ENCODE measurements at places on chromosomes 5 and 9.

DNA sequence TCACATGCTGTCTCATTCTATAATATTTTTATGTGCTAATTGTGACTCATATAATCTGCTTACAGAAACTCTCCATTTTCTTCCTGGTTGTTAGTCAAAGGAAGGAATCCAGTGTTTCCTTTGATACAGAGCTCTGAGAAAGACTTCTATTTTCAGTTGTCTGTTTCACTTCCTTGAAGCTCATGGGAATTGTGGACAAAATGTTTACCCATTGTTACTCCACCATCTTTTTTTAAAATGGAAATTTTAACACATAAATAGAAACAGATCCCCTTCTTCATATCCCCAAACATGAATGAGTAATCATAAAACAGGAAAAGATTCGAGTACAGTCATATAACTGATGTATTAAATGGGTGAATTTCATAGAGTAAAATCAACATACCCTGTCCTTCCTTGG lies 42.0 kb upstream of the KCNN2 start:
- DNase-seq, result no peak

- peak; percentile 68 for DNase-seq
Measured at GRCh38 chr9:89605465-89606048, 745 bp downstream of the GADD45G start.

GRCh38 chr5:10124287-10124686 lies 125.4 kb downstream of the ATPSCKMT start:
- no peak for DNase-seq

DNA sequence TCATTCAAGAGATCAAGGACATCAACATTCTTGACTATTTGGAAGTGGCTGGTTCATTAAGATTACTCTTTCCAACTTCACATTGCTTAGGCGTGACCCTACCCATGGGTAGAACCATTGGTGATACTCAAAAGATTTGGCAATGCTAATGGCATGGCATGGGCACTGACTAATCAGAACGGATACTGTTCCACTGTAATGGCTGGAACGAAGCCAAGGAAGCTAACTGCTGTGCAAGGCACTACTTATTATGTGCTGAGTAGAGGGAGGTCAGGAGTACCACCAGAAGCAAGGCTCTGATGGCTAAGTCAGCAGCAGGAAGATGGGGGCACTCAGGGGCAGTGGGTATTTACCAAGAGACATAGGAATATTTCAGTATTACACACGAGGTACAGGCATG lies 31.9 kb downstream of the GNA14 start:
- DNase-seq, result no peak

GRCh38 chr5:142095651-142096330 lies 12.8 kb upstream of the NDFIP1 start:
- peak; percentile 88 for DNase-seq

GRCh38 chr9:81530310-81530810 lies 159.0 kb downstream of the TLE1 start:
- no peak for DNase-seq

DNA sequence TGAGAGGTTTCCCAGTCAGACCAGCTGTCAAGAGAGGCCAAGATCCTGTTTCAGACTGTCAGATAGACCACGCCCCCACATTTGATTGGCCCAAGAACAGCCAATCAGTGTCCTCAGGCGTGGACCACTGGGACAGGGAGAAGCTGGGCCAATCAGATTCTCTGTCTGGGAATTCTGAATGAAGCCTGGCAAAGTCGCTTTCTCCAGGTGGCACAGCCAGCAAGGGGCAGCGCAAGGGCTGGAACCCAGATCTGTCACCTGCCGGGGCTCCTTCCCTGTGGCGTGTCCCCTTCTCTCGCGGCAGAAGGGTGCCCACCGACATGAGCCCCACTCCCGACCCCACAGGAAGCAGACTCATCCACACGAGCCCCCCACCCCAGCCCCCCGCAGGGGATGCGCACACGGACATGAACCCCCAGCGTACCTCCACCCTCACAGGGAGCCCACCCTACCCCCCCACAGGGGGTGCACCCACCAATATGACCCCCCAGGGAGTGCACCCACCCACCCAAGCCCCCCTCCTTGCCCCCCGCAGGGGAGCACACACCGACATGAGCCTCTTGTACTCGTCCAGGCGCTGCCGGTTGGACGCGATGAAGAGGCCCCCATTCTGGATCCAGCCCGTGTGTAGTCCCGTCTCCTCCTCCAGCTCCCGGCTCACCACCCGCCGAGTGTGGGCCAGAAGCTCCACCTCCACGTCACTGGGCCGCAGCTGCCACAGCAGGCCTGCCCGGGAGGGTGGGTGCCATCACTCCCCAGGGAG lies 6.1 kb downstream of the SARDH start:
- no peak for DNase-seq

- DNase-seq, result no peak
Measured at GRCh38 chr5:149399775-149400174, 20.7 kb upstream of the IL17B start.

GRCh38 chr9:2785060-2785950 lies 58.6 kb downstream of the PUM3 start:
- DNase-seq, result no peak

- DNase-seq, result no peak
Measured at GRCh38 chr9:112894699-112895098, 4.0 kb upstream of the SLC46A2 start.

DNA sequence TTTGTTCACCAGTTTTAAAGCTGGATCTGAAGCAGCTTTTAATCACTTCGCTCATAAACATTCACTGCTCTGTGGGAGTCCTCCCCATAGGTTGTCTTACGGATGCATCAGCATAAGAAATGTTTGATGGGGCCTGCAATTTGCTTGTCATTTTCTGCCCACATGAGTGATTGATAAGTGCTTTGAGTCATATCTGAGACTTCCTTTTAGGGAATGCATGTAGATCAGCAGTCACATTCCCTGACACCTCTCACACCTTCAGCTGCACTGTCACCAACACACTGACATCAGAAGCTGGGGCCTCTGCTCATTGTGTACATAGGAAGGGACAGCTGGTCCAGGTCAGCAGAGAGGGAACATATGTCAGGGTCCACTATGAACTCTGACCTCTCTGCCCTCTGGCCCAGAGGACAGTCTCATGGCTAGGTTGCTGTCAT lies 84.1 kb upstream of the SPATA31D4 start:
- no peak for DNase-seq

DNA sequence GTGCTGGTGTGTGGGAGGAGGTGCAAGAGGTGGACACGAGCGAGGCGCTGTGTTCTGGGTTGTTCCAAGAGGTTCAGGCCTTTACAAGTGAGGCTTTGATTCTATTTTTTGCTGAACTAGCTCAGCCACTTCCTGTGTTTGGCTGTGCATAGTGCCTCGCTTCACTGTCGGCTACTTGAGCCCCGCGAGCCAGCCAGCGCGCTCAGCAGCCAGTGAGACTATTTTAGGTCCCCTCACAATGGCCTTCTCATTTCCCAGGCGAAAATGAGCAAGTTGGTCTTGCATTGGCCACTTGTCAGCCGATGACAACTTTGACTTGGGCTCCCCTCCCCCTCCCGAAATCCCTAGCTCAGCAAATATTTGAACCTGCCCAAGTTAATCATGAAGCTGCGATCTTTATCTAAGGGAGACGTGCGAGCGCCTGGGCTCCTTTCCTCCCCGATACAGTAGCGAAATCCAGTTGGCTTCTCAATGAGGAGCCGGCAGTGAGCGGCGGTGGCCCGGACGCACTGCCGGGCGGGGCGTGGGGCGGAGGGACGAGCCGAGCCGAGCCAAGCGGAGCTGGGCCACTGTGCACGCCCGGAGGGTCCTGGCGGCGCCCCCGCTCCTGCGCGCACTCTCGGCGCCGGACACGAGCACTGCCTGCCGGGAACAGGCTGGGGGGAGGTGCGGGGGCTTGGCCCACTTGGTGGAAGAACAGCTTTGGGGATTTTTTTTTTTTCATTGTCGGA lies 72.6 kb downstream of the PIK3R1 start:
- DNase-seq, result peak; percentile 45

- DNase-seq, result no peak
Measured at GRCh38 chr5:153168241-153168640, 322.2 kb upstream of the GRIA1 start.

- no peak for DNase-seq
Measured at GRCh38 chr9:94740145-94740840, 13.8 kb downstream of the AOPEP start.

DNA sequence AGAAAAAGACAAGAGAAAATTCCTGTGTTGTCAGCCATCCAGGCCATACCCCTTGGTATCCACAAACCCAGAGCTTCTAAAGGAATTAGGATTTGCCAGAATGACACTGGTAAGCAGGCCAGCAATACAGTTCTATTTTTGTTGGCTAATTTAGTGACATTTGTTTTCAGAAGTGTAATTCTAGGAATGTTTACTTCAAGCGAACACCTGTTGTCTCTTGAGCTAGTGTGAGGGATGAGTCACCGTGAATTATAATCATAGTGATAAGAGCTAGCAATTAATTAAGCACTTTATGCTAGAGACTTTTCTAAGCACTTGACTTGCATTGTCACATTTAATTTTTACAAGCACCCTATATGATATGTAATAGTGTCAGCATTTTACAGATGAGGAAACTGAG lies 99.2 kb downstream of the PRKACG start:
- DNase-seq, result no peak

DNA sequence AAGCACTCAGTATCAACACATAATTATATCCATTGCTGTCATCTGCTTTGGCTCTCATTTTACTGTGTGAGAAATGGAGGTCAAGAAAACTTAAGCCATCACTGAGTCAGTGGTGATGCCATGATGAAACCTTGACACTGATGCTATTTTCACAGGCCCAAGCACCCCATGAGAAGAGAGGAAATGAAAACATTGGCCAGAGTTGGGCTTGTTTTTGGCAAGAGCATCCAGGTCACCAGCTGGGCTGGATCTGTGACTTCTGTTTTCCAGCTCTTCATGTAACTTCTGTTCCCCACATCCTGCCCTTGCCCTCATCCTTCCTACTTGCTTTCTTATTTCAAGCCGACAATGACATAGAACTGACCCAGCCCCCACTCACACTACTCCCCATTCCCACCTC lies 10.0 kb downstream of the LCP2 start:
- no peak for DNase-seq

- no peak for DNase-seq
Measured at GRCh38 chr9:14311956-14312685, 1.8 kb downstream of the NFIB start.

DNA sequence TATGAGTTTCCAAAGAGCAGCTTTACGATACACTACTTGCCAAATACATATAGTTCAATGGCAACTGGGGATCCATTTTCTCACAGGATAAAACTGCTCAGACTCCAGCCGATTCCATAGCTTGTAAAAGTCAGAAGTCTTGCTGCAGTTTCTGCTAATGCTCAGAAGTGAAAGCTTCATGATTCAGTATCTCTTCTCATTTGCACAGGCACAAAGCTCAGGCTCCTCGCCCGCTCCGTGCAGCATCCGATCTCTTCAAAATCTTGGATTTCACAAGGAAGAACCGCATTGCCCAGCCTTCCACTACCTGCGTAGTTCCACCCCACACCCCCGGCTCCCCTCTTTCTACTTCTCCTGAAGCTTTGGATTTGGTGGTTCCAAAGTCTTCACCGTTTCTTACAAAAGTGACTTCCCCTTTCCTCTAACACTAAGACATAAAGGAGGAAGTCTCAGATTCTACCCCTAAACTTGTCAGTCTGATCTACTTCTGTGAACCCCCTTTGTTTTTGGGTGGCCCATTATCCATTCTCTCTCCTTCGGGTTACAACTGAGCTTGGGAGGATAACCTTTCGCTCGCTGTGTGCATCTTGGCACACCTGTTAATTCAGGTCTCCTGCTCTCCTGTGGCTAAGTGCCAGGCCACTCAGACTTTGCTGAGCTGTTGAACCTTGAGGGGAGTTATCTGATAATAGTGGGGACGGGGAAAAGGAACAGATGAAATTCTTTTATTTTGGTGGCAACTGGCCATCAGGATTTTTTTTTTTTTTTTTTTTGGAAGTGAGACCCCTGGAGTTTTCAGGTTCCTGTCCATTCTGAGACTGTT lies 194.1 kb downstream of the GNA14 start:
- DNase-seq, result no peak

DNA sequence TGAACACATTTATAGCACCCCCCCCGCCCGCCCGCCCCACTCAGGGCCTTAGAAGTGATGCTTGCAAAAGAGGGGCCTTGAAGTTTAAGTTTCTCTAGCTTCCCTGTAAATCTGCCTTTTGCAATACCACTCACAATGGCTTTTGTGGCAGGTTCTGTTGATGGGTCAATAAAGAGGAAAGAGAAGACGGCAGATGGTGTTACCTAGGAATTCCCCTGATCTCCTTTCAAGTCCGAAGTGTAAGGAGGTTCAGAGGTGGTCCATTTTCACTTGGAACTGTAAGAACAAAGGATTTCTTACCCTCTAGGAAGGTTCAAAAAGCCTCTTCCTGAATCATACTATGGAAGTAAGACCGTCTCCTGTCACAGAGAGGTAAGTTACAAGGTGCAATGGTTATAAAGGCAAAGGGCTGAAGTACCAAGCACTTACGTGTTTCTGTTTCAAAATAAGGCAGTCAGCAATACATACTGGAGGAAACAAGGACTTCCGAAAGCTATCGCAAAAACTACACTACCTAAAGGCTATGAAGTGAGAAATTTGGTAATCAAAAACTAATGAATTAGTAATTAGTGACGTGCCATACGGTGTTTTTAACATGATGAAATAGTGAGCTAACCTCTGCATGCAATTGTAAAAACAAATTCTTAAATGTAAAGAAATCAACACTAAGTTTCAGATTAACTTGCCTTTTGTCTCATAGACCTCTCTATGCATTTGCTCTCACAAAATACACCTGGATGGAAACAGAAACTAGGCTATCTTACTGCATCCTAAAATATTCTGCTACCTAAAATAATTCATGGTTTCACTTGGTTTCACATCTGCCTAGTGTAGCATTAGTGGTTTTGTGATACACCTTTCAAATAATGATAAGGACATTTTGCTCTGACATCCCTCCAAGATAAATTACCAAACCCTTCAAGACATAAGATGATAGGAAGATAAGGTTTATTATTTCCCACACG lies 589.4 kb upstream of the FAM174A start:
- DNase-seq, result no peak

DNA sequence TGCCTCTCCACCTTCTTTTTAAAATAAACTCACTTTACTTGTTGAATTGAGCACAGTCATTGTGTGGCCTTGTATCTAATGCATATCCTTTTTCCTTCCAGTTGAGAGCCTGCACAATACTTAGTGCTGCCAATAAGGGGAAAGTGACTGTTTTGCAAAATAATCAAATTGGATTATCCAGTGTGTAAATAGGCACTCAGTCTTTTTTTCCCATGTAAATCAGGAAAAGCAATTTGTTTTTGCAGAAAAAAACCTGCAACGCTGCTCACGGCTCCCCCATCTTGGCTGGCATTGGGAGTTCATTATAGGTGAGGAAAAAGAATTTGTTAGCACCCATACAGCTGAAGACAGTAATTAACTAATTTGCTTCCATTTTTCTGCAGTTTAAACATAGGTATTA lies 299.9 kb downstream of the CSNK1G3 start:
- no peak for DNase-seq

DNA sequence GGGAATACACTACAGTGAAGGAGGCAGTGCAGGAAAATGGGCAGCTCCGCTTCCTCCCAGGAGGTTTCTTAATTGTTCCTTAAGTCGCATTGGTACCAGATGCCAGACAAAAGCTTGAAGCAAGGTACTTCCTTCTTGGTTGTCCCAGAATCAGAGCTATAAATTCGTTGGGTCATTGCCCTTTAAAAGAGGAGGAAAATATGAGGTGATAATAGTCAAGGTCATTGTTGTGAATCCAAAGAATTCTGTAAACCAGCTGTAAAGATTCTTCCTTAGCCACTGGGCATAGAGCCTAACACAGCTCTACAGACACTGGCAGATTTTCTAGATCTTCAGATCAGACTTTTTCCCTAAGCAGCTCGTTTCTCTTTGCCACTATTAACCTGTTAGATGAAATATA lies 444.1 kb upstream of the TLE4 start:
- no peak for DNase-seq
